ENCODE measurements at places on chromosomes 5 and 9.

- no peak for DNase-seq
These were observed 10.2 kb downstream of the NCS1 start for GRCh38 chr9:130182381-130182909.

DNA sequence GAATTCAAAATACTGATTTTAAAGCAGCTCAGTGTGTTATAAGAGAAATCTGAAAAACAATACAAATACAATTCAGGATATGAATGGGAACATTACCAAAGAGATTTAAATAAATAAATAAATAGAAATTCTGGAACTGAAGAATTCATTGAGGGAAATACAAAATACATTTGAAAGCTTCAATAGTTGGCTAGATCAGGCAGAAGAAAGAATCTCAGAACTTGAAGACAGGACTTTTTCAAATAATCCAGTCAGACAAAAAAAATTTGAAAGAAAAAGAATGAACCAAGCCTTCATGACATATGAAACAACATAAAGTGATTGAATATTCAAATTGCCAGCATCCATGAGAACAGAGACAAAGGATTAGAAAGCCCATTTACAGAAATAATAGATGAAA is 59.6 kb upstream of the TLX3 start:
- DNase-seq = no peak

DNA sequence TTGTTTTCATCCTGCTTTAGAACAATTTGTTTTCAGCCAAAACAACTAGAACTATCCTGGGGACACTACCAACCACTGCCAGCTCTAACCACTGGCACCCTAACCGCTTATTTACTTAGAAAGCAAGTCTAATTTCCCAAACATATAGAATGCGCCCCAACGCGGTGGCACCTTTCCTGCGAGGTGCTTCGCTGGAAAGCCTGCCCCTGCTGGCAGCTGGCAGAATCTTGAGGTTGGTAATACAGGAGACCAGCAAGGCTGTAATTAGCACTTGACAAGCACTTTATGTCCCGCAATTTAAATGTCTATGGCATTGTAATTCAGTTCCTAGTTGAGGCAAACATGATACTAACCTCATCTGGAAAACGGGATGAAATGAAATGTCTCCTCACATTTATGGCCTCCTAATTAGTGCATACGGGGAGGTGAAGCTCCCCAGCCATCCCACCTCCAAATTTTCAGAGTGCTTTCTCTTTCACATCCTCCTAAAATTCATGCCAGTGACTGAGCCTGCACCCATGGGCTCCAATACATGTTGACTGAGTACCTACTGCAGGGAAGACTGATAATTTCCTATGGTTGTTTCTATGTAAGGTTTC is 30.4 kb downstream of the GABBR2 start:
- no peak for DNase-seq

- no peak for DNase-seq
These were observed 570.0 kb upstream of the ZNF608 start for GRCh38 chr5:125316391-125316790.

- DNase-seq = no peak
These were observed 405.0 kb downstream of the ENC1 start for GRCh38 chr5:74235552-74235951.

DNA sequence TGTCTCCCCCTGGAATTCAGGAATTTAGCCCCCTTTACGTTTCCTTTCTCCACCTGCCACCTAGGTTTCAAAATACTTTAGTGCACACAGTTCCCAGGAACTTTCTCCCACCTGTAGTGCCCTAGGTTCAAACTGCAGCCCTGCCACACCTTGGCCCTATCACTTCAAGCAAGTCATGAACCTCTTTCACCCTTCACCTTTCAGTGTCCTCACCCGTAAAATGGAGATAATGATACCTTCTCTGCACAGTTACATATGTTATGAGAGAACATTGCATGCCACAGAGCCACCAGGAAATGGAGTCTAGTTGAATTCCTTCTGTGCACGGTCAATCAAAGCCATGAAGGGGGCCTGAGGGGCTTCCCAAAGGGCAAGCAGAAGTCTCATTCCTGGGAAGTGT is 9.8 kb upstream of the EEIG1 start:
- no peak for DNase-seq

DNA sequence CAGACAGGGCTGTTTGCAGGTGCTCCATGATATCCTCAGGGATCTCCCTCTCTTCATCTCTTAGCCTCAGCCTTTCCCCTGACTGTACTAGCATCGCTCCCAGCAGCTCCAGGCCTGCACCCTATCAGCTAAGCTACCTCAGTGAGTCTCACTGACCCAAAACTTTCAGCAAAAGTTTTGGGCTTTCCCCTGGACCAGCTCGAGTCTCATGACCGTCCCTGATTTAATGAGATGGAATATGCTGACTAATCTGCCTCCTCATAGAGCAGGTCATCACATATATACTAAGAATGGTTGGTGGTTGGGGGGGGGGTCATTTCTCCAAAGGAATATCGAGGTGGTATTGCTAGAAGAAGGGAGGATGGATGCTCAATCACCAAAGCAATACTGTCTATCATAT is 151.5 kb downstream of the NR3C1 start:
- DNase-seq = no peak

DNA sequence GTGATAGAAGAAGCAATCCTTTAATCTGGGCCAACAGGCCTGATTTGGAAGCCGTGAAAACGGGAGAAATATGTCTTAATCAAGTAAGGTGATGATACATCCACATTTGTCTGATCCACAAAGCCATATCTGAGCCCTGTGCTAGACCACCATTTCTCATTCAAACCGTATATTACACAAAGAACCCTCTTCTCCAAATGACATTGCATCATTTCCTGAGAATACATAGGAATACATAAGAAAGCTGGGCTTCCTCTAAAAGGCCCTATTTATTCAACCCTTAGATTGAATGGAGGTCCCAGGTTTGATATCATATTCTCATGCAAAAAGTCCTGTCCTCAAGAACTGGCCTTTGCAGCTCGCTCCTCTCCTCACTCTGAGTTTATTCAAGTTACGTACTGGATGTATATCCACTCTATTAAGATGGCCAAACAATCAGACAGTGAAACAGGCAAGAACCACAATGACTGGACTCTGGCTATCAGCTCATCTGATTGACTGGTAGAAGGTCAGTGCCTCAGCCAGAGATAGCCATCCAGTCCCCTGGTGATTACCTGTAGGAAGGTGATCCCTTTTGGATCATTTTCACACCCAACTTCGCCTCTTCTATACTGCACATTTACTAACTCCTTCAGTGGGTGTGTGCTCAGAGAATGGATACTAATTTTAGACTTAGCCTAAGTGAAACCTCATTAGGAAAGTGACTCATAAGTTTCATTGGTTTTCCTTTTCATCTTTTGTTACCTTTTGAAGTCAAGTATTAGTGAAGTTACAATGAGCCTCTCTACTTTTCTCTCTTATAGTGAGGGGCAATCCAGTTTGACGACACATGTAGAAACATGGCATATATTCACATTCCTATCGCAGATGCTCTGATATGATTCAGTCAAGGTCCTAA is 167.6 kb upstream of the WWC1 start:
- DNase-seq = no peak

GRCh38 chr9:107251756-107252322 is 31.2 kb upstream of the RAD23B start:
- no peak for DNase-seq

DNA sequence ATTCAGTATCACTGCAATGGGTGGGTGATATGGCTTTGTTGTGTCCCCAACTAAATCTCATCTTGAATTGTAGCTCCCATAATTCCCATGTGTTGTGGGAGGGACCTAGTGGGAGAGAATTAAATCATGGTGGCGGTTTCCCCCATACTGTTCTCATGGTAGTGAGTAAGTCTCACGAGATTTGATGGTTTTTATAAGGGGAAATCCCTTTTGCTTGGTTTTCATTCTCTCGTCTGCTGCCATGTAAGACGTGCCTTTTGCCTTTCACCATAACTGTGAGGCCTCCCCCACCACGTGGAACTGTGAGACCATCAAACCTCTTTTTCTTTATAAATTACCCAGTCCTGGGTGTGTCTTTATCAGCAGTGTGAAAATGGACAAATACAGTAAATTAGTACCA is 9.5 kb upstream of the NANS start:
- DNase-seq = no peak

DNA sequence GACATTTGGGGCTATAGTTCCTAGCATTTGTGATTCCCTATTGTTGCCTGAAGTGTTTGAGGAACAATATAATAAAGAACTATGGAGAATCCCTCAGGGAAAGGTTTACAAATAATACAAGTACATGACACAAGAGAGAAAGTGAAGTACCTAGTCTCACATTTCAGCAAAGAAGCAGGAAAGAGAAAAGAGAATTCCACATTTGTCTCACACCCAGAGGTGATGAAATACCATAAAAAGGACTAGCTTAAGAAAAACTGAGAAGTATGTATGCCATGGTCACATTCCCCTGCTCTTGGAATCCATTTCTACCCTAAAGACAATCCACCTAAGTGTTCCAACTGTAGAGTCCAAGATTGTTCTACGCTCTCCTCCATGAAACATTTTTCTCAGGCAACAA is 79.0 kb upstream of the TARS1 start:
- DNase-seq = no peak

- DNase-seq = no peak
These were observed 8.2 kb upstream of the AGPAT2 start for GRCh38 chr9:136695435-136695895.

DNA sequence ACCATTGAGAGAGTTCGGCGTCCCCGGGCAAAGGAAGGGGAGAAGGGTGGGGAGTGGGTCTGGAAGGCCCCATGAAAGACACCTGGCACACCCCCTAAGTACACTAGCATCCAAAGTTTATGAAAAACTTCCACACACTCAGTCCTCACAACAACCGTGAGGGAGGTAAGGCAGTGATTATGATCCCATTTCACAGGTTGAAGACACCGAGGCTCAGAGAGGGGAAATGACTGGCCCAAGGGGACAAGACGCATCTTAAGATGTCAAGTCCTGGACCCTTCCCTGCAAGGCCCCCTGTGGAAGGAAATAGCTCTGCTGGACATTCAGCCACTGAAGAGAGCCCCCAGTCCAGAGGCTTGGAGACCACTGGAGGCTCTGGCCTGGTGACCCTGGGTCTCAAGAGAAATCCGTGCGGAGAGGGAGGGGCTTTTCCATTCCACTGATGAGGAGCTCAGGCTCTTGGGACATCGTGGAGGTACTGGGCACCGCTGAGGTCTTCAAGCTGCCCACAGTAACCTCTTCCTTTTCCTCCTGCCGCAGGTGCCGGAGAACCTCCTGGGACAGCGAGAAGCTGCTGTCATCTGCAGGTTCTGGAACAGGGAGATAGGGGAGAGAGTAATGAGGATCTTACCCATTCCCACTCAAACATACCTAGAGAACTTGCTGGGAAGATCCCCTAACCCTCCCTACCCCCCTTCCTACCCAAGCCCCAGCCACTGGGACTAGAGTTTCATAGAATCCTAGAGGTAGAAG is 5.2 kb downstream of the SMIM33 start:
- DNase-seq = no peak

DNA sequence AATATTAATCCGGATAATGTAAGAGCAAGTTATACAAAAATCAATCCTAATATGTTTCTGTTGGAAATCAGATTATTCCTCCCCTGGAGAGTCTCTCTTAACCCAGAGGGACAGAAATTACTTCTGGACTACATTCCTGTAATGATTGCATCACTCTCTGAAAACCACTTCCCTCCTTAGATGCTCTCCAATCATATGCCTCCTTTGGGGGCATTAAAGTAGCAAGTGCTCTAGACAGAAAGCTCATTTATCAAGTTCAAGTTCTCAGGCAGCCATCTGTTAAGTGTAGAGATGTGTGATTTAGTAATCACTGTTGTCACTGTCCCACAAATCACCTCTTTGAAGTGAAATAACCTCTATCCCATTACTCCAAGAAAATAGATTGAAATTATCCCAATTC is 247.1 kb downstream of the SLCO4C1 start:
- DNase-seq = no peak

DNA sequence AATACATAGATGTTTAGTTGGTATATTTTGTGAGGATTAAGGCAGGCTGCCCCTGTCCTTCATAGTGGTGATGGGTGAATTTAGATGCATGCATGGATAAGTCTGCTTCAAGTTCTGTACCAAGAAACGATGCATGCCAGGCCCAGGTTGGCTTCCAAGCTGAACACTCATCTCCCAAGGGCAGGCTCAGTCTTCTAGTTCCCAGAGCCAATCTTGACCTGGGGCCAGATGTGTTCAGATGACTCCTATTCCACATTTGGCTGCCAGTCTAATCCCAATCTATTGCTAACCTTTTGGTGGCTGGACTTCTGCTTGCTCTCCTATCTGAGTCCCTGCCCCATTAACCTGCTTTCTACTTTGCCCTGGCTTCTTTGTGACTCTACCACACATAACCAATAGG is 18.5 kb upstream of the SNAPC3 start:
- no peak for DNase-seq

GRCh38 chr5:123756318-123756665 is 244.3 kb downstream of the CSNK1G3 start:
- no peak for DNase-seq

- DNase-seq = no peak
These were observed 17.7 kb downstream of the PLGRKT start for GRCh38 chr9:5419987-5420386.

DNA sequence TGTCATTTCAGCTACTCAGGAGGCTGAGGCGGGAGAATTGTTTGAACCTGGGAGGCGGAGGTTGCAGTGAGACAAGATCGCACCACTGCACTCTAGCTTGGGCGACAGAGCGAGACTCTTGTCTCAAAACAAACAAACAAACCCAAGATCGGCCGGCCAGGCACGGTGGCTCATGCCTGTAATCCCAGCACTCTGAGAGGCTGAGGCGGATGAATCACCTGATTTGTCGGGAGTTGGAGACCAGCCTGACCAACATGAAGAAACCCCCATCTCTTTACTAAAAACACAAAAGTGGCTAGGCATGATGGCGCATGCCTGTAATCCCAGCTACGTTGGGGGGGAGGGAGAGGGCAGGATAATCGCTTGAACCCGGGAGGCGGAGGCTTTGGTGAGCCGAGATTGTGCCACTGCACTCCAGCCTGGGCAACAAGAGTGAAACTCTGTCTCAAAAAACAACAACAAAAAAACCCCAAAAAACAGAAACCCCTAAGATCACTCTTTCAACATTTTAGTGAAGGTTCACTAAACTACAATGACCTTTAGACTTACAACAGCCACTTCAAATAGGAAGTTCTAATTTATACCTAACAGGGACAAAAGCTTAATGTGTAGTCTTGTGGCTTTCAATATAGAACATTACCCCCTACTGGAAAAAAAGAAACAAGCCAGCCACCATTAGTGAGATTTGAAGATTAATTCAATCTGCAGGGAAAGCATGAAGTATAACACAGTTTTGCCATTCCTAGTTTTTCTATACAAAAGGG is 7.0 kb downstream of the HSPA9 start:
- no peak for DNase-seq

DNA sequence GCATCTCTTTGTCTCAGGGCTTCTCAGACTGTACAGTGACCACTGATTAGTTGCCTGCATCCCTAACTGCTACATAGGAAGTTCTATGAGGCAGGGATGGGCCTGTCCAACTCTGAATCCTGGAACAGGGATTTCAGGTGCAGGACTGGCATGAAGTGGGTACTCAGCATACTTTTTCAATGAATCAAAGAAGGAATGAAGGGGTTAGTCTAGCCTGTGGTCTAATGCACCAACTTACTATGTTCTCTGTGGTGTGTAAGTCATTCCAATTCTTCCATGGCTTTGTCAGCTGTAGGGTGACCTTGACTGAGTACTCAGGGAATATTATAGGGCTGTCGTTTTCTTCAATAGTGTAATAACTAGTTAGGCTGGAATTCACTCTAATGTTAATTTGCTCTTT is 8.3 kb downstream of the COL15A1 start:
- no peak for DNase-seq

GRCh38 chr5:148928141-148928540 is 101.7 kb downstream of the ADRB2 start:
- no peak for DNase-seq

All from activated naive CD4-positive, alpha-beta T cell (primary cell).